Stimulated activated CD4-positive, alpha-beta T cell treated with anti-CD3 and anti-CD28 coated beads, TNF-alpha, amount 100 ng/mL, for 1 hour (primary cell): ENCODE measurements at places on chromosomes 1 and 21.

DNA sequence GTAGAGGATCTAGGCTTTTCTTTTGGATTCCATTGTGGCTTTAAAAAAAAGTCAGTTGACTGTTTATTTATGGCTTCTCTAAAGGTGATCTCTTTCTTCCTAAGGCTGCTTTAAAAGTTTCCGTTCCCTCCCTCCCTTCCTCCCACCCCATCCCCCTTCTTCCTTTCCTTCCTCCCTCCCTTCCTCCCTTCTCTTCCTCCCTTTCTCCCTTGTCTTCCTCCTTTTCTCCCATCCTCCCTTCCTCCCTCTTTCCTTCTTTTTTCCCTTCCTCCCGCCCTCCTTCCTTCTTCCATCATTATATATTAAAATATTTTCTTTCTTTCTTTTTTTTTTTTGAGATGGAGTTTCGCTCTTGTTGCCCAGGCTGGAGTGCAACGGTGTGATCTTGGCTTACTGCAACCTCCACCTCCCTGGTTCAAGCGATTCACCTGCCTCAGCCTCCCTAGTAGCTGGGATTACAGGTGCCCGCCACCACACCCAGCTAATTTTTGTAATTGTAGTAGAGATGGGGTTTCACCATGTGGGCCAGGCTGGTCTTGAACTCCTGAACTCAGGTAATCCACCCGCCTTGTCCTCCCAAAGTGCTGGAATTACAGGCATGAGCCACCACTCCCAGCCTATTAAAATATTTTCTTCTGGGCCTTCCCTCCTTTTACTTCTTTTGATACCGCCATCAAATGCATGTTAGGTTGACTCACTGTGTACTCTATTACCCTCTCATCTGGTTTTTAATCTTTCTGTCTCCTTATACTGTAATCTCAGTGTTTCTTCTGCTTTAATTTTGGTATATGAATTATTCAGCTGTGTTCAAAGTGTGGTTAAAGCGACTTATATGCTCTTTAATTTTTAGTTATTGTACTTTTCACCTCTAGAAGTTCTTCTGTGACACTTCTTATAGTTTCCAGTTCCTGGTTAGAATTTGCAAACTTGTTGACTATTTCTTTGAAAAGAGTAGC, 59.2 kb upstream of the ATP5PO start:
- DNase-seq, result no peak

- DNase-seq, result no peak
These were observed 99.3 kb downstream of the PLD5 start for GRCh38 chr1:242425232-242425631.

- DNase-seq, result no peak
These were observed 39.9 kb downstream of the SIPA1L2 start for GRCh38 chr1:232589812-232590743.

- DNase-seq, result peak; percentile 86
These were observed at the start of gene TOMM20 for GRCh38 chr1:235128456-235129328. TOMM20 (minus strand) TSS chr1:235128837; CDS start chr1:235128715, 122 bp downstream.

DNA sequence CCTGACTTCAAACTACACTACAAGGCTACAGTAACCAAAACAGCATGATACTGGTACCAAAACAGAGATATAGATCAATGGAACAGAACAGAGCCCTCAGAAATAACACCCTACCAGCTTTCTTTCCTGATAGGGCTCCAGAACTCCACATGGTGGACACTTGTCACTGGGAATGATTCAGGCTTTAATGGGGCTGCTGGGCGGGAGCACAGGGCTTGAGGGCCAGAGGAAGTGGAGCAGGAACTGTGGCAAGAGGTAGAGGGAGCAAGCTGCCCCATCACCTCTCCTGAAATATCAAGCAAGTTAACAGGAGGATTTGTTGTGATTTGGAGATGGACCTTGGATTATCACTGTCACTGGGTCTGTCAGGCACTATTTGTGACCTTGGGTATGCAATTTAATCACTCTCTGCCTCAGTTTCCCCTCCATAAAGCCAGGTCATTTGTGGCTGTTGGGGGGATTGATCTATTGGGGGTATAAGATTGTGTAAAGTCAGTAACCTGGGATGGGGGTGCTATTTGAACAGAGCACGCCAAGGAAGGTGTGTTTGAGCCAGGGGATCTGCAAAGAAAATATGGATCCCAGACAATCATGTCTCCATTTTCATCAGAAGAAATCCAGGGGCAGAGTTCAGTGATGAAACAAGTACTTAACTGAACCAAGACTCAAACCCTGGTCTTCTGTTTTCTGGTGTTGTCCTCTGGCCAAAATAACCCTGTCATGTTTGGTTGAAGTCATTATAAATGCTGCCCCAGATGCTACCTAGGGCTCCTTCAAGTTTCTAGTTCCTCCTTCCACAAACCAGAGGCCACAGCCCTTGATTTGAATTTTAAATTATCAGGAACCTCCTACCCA, 25.2 kb downstream of the ETS2 start:
- DNase-seq, result no peak

DNA sequence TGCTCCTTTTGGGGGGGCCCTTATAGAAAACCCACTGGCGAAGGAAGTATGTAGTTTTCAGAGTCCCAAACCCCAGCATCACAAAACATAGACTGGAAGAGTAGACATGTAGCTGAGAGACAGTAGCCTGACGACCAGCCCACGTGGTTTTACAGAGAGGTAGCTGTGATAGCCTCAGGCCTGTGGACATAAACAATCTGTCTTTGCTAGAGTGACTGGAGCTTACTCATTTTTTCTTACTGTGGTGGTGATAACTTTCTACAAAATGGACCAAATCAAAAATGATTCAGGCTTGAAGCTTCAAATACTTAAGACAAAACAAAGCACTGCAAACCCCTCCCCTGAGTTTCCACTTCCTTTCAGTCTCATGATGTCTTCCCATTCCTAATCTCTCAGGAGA, 497.0 kb downstream of the RWDD3 start:
- DNase-seq, result no peak
